ENCODE measurements at places on chromosomes 11 and 22. TPM values are rescaled to one million over a fixed set of nuclear protein-coding genes. Genes with fewer than 3 reads are reported as not detected.

DNA sequence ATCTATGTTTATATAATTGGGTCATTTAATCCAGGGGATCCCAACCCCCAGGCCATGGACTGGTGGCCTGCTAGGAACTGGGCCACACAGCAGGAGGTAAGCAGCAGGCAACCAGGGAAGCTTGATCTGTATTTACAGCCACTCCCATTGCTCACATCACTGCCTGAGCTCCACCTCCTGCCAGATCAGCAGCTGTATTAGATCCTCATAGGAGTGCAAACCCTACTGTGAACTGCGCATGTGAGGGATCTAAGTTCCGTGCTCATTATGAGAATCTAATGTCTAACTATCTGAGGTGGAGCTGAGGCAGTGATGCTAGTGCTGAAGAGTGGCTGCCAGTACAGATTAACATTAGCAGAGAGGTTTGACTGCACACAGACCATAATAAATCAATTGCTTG is 32.8 kb downstream of the MS4A2 start:
- no peak for DNase-seq

- DNase-seq: no peak
Observed at GRCh38 chr11:118633319-118633690, 25.9 kb downstream of the PHLDB1 start.

- peak; percentile 30 for DNase-seq
Observed at GRCh38 chr11:95827696-95828095, 37.4 kb downstream of the CEP57 start.

DNA sequence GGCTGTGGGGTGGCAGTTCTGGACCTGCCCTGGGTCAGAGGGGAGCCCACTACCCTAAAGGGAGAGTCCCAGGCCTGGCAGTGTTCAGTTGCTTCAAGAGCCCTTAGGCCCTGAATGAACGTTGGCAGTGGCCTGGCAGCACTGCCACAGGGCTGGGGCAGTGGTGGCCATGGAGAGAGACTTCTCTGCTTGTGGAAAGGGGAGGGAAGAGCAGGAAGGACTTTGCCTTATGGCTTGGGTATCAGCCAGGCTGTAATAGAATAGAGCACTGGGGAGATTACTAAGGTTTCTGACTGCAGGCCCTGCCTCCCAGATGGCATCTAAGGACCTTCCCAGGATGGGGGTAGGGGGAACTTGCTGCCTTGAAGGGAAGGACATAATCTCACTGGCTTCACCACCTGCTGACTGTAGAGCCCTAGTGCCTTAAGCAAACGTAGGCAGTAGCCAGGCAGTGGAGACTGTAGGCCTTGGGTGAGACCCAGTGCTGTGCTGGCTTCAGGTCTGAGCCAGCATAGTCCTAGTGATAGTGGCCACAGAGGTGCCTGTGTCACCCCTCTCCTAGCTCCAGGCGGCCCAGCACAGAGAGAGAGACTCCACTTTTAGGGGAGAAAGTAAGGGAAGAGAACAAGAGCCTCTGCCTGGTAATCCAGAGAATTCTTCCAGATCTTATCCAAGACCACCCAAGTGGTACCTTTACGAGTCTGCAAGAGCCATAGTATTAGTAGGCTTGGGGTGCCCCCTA is 27.6 kb downstream of the PLA2G6 start:
- no peak for DNase-seq

DNA sequence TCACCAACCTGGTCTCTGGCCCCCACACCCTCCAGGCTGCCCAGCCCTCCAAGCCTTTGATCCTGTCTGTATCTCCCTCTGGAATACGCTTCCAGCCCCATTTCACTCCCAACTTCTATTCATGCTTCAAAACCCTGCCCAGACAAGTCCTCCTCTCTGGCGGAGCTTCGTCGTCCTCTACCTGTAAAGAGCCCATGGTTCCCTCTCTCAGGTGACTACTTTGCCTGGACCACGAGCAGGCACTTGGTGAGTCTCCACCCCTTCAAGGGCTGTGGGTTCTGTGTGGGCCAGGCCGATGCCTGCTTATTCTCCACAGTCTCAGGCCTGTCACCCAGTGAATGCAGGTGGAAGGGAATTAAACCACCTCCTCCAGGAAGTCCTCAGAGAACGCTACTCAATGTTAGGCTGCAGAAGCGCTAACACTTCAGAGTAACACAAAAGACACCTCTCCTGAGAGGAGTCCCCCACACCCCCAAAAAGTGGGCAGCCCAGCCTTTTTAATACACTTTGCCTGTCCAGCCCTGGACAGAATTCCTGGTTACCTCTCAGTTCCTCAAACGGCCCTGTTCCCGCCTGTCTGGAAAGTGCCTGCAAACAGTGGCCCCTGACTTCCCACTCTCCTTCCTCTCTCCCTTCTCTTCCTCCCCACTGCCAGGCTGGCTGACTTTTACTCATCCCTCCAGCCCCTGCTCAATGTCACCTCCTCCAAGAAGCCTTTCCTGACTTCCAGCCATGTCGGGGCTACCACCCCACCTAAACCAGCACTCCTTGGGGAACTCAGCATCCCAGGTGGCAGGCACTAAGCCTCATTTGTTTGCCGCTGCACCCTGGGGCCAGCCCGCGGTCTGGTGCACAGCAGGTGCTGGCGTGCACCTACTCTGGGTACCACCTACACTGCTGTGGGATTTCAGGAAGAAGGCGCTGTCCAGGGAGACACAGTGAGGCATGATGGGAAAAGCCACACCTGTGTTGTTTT is 9.0 kb downstream of the RAC2 start:
- DNase-seq: no peak

The OR51I1 gene
- not detected for total RNA-seq

- no peak for DNase-seq
Observed at GRCh38 chr11:47631473-47631872, 10.9 kb downstream of the MTCH2 start.

The BEST1 gene
- total RNA-seq: 3.4 TPM

GRCh38 chr11:62614275-62614674 is 1.2 kb downstream of the ROM1 start:
- DNase-seq: no peak

The MMP8 gene
- not detected for total RNA-seq

- DNase-seq: no peak
Observed at GRCh38 chr22:29055192-29055830, 6.3 kb downstream of the C22orf31 start.

DNA sequence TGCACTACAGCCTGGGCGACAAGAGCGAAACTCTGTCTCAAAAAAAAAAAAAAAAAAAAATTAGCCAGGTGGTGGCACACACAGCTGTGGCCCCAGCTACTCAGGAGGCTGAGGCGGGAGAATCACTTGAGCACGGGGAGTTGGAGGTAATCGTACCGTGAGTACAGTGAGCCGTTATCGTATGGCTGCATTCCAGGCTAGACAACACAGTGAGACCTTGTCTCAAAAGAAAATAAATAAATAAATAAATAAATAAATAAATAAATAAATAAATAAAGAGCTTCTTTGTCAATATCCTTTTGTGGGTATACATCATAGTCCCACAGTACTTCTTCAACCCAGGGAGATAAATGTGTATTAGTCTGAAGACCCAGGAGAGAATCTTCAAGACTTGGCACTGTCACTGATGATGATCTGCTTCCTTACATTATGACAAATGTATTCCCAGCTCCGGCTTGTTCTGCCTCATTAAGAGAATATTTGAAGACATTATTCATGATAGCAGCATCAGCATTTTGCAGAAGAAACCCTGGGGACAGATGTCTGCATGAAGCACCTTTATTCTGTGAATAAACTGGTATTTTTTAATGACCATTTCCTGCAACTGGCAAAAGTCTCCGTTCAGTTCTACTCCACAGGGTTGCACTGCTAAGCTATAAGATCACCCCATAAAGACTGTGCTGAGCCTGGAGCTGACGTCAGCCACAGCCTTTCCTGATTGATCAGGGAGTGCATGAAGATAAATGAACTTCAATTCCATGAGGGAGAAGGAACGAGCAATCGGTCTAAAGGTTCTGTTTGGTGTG is 1.6 kb upstream of the ACY3 start:
- DNase-seq: no peak

- DNase-seq: no peak
Observed at GRCh38 chr11:70630816-70631623, 232.7 kb downstream of the CTTN start.

DNA sequence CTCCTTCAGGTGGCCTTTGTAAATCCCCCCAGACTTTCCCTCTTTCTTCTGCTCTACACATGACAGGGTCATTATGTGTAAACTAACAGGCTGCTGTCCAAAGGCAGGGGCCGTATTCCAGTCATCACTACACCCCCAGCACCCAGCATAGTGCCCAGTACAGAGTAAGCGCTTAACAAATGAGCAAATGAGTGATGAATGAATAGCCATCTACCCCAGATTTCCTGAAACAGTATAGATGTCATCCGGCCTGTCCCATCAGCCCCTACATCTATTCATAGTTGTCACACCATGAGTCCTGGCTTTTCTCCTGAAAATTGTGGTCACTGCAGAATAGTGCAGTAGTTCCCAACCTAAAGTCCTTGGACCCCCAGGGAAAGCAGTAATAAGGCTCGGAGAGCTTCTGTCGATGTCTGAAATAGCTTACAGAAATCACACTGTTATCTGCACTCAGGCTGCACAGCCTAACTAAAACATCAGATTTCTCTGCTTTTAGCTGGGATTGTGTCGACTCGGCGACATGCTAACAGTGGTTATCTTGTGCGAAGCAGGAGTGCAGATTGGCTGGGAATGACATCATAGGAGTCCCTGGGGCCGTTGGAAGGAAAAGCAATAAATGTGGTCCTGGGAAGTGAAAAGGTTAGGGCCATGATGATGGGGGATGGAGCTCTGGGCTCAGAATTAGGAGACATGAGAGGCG is 143.8 kb upstream of the NECTIN1 start:
- no peak for DNase-seq

The CCDC73 gene
- not detected for total RNA-seq

The C22orf23 gene
- total RNA-seq: 0.54 TPM

The KCNQ1OT1 gene
- 7.3 TPM for total RNA-seq

The C11orf42 gene
- not detected for total RNA-seq

GRCh38 chr22:34847072-34847471 is 218.9 kb upstream of the ISX start:
- DNase-seq: no peak

The MS4A3 gene
- not detected for total RNA-seq

The CCDC116 gene
- 0.25 TPM for total RNA-seq

GRCh38 chr11:57474017-57474802 is 13.9 kb downstream of the RTN4RL2 start:
- no peak for DNase-seq

DNA sequence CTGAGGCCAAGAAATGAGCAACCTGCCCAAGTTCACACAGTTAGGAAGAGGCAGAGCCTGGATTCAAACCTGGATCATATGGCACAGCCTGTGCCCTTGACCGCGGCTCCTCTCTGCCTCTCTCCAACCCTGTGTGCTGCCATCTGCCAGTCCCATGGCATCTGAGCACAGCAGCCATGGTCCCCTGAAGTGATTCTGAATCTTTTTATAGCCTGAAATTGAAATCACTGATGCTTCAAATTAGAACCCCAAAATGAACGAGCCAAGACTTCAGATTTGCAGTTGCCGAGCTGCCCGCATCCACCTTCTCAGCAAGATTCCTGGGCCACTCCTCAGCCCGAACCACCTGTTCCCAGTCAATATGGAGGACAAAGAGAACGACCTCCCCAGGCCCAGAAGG is 252.7 kb downstream of the CTTN start:
- DNase-seq: no peak

- no peak for DNase-seq
Observed at GRCh38 chr11:85170184-85170583, 457.0 kb downstream of the DLG2 start.

DNA sequence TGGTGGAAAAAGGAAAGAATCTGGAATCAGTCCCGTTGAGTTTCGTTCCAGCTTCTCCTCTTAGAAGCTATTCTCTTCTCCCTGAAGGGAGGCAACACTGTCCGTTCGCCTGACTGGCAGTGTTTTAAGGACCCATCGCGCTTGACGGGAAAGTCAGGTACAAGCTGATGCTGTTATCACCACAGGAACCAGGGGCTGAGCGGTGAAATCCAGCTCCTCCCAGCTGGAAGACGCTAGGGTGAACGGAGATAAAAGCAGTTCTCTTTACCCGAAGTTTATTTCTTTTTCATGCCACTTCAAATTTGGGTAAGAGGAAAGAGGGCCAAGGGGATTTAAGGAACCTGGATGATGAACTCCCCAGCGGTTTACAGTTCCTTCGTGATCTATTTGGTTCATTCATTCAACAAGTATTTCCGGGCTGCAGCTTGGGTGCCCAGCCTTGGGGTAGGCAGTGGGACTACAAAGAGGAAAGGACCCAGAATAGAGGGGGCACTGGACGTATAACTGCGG is 551 bp upstream of the DEUP1 start:
- no peak for DNase-seq

GRCh38 chr11:15148169-15148568 is 33.4 kb downstream of the INSC start:
- peak; percentile 63 for DNase-seq

GRCh38 chr11:8095806-8096522 is 15.0 kb downstream of the TUB start:
- no peak for DNase-seq

The SCN4B gene
- under 0.01 TPM for total RNA-seq

The LGR4 gene
- 25.1 TPM for total RNA-seq

DNA sequence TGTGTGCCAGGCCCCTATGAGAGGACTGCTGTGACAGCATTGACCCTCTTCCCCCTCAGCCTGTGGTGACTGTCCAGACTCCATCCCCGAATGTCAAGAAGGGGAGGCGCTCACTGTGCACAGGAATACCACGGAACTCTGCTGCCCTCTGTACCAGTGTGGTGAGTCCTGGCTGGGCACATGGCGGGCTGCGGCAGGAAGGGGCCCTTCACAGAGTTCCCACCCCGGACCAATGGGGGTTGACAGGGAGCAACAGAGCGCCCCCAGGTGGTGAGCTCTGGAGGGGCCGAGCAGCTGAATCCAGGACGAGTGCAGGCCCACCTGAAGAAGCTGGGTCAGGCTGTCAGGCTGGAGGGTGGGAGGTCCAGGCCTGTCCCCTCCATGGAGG is 83.8 kb upstream of the MYOD1 start:
- DNase-seq: no peak

The MMP20 gene
- not detected for total RNA-seq

- peak; percentile 53 for DNase-seq
Observed at GRCh38 chr11:61334434-61335354, 1.7 kb downstream of the TKFC start.

DNA sequence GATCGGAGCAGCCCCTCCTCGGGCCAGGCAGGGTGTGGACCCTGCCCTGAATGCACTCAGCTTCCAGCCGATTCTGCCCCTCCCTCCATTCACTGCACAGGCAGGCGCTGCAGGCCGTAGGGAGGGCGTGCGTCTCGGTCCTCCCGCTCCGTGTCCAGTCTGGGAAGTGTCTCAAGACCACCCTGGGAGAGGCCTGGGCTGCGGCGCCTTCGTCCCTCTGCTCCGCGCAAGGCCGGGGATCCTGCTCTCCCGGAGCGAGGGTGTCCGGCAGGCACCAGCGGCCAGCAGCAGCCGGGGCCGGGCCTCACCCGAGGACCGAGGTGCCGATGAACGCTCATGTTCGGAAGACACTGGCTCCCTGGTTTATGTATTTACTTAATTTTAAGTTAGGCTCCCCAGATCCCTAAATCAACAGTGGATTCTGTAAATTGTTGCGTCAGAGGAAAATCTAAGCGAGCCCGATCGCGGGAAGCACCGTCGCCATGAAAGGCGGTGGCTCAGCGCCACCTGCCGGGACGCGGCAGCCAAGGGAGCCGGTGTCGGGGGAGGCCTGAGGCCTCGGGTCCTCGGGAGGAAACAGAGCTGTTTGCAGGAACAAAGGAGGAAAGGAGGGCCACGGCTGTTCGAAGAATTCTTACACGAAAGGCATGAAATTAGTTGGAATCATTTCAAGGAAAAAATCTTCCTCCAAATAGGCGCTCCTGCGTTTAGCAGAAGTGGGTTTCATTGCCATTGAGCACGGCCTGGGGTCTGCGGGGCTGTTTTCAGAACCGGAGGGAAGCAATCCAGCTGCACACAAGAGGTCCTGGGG is 195.3 kb downstream of the BRD1 start:
- peak; percentile 2 for DNase-seq

GRCh38 chr11:5631969-5632635 is 7.3 kb downstream of the TRIM34 start:
- DNase-seq: no peak

The MMP12 gene
- total RNA-seq: not detected

Data from fibroblast of the aortic adventitia (primary cell).